Stimulated activated memory B cell treated with anti-CD40 and anti-IgM and Interleukin-4, amounts not matched to agents 10 μg/mL and 1 μg/mL and 100 μg/mL, for 72 hours (primary cell): ENCODE measurements at places on chromosomes 4 and X.

DNA sequence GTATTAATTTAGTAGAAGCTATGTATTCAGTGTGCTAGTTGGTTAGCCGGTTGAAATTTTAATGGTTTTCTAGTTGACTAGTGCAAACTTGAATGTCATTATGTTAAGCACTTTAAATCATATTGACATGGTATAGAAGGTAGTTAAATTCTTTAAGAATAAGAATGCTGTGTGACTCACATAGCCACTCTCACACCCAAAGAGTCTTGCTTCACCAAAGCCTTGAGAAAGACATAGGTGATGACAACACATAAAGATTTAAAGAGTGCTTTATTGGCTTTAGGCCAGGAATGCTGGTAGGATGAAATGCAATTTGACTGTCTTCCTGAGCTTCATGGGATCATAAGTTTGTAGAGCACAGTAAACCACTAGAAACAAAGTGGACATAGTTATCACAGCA is 85.3 kb downstream of the DCAF8L2 start:
- no peak for ATAC-seq

DNA sequence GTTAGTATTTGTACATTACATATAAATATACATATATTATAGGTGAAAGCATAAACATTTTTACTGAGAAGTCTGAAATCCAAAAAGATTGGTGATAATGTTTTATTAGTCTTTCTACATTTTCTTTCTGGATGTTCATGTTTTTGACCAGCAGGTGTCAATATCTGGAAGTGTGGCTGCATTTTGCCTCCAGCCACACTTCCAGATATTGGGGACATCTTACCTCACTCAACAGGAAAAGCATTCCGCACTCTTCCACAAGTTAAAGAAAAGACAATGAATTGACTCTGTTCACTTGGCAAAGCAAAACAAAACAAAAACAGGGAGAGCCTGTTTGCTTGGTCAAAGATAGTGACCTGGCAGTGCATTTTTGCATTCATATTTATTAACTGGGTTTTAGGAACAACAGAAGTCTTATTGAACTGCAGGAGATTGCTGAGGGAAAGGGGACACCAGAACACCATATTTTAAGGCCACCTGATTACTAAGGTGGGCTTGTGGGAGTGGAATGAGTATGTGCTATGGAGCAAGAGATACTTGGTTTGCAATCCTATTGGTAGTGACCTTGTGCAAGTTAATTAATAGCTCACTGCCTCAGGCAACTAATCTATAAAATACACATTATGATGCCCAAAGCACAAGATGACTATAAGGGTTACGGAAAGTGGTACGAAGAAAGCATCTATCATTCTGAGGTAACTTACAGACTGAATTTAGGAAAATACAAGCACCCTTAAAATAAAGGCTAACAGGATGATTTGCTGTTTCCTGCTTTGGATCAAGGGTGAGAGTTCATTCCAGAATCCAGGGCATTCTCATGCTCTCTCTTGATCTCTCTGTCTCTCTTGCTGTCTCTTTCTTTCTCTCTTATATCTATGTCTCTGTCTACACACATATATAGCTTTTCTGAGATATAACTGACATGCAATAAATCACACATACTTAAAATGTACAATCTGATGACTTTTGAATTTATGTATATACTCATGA is 389.9 kb upstream of the EMCN start:
- no peak for ATAC-seq

GRCh38 chrX:66193821-66194220 is 29.8 kb downstream of the HEPH start:
- ATAC-seq = no peak

DNA sequence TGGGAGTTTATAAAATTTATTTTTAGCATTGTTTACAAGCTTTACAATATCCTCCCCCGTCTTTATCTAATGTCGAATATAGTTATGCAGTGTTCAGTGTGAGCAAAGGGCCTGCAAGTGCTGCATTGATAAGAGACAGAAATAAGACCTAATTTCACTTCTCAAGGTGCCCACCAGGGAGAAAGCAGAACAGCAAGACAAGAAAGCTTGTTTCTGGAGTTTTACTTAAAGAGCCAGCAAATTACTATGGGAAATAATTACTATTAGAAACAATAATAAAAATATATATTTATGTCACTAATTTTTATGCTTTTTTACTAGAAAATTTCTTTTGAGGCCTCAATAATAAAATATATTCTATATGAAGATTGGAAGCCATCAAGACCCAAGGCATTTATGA is 2677.7 kb downstream of the ARAP2 start:
- no peak for ATAC-seq

DNA sequence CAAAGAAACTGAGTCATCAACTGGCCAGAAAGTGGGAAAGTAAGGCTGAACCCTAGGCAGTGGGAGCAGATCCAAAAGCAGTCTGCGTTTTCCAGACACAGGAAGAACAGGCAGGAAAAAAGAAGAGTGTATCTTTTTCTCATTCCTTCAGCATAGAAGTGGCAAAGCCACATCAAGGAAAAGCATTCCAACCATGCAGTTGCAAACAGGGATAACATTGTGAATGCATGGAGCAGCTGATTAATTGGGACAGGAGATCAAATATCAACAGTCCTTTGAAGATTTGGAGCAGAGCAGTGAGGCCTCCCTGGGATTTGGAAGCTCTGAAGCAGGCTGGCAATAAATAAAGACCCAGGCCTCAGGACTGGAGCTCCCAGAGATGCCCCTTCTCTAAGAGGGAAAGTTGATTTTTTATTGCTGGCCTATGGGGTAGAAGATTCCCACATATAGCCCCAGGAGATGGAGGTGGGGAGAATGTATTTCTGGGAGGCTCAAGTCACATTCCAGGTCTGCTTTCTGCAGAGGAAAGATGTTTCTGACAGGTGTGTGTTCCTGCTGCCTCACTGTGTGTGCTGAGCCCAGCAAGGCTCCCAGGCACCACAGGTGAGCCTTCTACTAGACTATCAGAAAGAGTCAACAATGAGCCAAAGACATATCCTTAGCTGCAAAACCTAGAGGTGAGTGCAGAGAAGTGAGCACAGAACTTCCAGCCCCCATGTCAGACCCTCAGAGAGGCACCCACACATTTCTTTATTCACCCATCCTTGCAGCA is 222.5 kb downstream of the RAB28 start:
- no peak for ATAC-seq
